Activated T-helper 9 cell treated with anti-CD3 and anti-CD28 coated beads, Interleukin-2, amount 50 U/mL, for 16 hours (primary cell): ENCODE measurements at places on chromosomes 2 and 18.
A peak's percentile ranks its signal among the peaks of the same experiment; 100 is the strongest.

GRCh38 chr2:238155051-238155760, 3.6 kb upstream of the ERFE start:
- no peak for DNase-seq

GRCh38 chr2:138501425-138502254, at the start of gene SPOPL:
SPOPL (plus strand) TSS chr2:138501770; CDS start chr2:138550217, 48,447 bp downstream.
- peak; percentile 78 for DNase-seq

DNA sequence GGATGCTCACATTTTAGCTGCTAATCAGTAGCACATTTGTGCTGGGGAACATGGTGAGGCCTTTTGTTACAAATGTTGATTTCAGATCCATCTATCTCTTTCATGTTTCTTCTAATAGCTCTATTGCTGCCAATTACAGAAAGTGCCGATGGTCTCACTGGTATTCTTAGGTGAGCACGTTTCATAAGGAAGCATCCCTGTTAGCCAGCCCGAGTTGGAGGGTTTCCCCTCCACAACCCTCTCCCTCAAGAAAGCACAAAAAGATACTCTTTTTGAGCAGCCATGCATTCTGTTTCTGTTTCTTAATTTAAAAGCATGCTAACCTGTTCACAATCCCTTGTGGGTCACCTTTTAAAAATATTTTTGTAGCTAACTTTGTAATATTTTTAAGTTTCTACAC, 30.8 kb upstream of the ST8SIA5 start:
- no peak for DNase-seq

- DNase-seq = no peak
These were observed 125.0 kb downstream of the CACNB4 start for GRCh38 chr2:151973901-151974199.

GRCh38 chr2:37244017-37244416, 12.6 kb downstream of the NDUFAF7 start:
- DNase-seq = no peak

DNA sequence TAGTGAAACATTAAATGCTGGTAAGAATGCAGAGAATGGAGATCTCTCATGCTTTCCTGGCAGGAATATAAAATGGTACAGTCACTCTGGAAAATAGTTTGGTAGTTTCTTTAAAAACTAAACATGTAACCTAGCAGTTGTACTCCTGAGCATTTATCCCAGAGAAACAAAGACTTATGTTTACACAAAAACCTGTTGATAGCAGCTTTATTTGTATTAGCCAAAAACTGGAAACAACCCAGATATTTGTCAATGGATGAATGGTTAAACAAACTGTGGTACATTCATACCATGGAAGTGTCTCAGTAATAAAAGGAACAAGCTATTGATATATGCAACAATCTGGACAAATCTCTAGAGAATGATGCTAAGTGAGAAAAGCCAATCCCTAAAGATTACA, 81.7 kb upstream of the CTAGE1 start:
- no peak for DNase-seq

GRCh38 chr2:71323386-71323785, 8.2 kb upstream of the ZNF638 start:
- DNase-seq = no peak

DNA sequence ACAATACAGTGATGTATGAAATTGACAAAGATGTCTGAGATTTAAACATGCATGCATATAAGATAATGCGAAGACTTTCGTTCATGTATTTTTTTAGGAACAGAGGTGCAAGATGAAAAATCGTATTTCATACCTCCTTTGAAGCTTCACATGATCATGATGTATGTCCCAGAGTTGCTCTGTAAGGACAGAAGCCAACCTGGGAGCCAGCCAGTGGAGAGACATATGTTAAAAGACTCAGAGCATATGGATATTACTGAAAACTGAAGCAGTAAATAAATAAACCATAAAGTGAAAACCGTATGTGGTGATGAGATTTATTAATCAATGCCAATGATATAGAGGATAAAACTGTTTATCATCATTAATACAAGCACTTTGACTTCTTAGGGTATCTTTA, 424.4 kb upstream of the NETO1 start:
- DNase-seq = no peak

DNA sequence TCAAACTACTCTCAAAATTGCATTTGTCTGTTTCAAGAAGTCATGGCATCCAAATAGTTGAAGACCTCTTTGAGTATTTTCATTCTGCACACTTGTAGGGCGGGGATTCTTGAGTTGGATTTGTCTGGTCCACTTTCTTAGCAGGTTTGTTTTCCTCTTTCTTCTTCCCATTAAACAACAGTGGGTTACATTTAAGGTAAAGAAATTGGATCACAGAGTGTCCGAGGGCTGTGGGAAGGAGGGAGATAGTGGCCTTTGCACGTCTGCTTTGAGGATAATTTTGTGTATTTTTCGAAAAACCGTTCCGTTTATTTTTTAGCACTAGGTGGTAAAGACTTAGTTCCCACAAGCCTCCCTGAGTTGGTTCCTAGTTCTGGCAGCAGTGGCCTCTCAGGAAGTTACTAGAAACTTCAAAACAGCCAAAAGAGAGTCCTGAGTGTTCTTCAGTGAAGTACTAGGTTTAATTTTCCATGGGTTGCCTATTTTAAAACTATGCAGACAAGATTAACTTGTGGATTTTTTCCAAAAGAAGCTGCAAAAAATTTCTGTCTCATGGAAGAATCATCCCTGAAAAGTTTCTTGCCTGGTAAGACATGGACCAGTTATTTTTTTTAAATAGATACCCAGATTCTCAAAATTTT, 107.9 kb downstream of the CDC42EP3 start:
- no peak for DNase-seq

- DNase-seq = no peak
These were observed 530.0 kb upstream of the ID2 start for GRCh38 chr2:8151888-8152287.

- DNase-seq = no peak
These were observed 3.5 kb downstream of the CPO start for GRCh38 chr2:206942592-206943478.

- no peak for DNase-seq
These were observed 1149.3 kb upstream of the CDH2 start for GRCh38 chr18:29326214-29326613.

GRCh38 chr2:37625156-37625555, 46.3 kb downstream of the CDC42EP3 start:
- DNase-seq = no peak

DNA sequence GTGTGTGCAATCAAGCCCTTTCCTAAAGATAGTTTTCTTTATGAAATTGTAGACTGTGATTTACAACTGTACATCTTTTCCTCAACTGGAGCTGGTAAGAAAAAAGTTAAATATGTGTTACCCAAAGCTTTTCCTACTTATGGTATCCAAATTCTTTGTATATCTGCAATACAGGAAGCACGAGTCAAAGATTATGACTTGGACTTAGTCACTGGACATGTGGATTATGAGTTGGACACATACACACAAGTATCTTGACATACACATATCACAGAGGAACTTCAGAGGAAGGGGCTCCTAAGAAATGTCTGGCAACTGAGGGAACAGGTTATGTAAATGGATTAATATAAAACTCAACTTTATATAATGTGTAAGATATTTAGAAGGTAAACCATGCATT, 35.2 kb downstream of the PRELID3A start:
- DNase-seq = no peak

DNA sequence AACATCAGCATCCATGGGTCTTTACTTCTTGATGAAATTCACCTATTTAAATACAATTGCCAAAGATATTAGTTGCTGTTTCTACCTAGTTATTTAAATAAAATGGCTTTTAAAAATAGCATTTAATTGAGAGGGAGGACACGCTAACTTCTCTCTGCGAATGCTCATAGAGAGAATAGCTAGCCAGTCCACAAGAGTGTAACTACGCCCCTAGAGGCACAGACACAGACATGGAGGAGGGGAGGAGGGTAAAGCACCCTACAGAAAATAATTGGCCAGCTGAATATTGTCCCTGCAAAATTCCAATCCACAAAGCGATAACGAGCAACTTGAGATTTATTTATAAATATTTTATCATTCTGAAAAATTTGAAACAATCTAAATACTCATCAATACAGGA, 97.0 kb upstream of the PAPOLG start:
- no peak for DNase-seq
